ENCODE measurements at places on chromosomes 11 and 22.

DNA sequence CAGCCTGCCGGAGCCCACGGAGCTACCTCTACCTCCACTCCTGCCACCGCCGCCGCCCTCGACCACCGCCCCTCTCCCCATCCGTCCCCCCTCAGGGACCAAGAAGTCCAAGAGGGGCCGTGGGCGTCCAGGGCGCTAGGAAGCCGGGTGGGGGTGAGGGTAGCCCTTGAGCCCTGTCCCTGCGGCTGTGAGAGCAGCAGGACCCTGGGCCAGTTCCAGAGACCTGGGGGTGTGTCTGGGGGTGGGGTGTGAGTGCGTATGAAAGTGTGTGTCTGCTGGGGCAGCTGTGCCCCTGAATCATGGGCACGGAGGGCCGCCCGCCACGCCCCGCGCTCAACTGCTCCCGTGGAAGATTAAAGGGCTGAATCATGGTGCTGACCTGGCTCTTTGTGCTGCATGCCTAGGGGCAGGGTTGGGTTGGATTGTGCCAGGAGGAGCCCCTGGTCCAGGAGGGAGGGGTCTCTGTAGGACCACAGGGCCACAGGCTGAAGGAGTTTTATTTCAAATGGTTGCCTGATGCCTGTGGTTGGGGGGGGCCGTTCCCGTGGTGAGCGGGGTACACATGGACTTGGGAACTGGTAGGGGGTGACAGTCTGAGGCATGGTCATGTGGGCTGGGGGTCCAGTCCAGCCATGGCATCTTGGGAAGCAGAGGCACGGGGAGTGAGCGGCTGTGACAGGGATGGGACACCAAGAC is 2.3 kb downstream of the PTPRCAP start:
- DNase-seq: no peak

DNA sequence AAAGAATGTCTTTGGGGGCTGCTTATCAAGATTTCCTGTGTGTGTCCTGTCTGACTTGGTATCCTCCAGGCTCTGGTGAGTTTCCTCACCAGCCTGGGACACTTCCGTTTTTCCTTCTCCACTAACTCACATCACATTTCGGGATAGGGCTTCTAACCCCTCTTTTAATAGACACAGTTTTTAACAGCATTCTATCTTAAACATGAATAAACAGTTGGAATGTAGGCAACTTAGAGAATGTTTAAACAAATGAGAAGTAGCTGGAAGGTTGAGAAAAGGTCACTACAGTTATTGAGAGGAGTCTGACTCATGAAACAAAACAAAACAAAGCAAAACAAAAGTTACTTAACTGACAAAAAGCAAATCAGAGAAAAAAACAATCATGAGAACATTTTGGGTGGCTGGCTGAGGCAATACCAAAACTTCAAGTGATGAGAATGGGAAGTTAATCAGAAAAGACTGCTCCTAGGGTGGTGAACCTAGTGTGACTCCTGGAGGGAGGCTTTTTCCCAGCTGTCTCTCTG is 64.7 kb upstream of the CTSC start:
- DNase-seq: no peak

DNA sequence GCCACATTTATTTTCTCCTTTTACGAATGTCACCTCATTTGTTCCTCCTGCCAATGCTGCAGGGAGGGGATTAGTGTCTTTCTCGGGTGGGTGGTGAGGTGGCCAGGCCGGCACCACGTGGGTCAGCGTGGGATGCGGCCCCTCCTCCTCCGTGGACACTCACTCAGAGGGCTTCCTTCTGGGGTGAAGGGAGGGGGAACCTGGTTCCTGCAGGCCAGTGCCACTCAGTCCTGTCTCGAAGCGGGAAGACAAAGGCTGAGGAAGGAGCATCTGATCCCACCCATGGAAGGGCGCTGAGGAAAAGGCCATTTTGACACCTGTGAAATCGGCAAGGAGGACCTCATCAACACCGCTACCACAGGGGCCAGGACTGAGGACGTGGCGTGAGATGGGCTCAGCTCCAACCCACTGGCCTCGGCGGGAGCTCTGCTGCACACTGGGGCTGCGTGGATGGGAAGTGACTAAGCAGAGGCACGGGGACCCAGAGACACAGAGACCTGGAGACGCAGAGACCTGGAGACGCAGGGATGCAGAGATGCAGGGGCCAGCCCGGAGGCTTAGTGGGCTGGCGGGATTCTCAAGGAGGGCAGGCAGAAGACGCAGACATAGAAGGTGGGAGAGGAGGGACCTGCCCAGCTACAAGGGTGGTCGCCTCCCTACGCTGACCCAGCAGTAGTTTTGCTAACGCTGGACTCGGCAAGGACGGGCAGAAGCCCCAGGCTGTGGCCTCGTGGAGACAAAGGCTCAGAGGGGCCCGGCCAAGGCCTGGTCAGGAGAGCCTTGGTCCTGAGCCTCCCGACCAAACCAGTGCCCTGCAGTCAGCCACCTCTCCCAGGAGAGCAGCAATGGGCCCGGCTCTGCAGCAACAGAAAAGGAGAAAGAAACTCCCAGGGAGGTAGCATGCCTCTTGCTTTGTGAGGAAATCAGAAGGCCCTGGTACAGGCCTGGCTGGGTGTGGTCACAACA is 1071.2 kb downstream of the BRD1 start:
- no peak for DNase-seq

DNA sequence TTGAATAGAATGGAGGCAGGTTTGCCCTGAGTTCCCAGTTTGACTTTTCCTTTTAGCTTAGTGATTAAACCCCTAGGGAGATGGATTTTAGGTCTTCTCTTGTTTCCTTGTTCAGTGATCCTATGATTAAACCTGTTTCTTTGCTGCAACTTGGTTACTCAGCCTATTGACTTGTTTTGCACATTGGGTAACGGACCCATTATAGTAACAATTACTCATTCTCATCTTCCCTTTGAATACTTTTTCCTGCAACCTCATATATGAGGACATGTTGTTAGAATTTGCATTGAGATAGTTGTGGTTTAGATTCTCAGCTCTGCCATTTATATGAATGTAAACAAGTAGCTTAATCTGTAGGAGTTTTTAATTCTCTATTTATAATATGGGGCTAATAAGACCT is 489.2 kb upstream of the CNTN5 start:
- no peak for DNase-seq

DNA sequence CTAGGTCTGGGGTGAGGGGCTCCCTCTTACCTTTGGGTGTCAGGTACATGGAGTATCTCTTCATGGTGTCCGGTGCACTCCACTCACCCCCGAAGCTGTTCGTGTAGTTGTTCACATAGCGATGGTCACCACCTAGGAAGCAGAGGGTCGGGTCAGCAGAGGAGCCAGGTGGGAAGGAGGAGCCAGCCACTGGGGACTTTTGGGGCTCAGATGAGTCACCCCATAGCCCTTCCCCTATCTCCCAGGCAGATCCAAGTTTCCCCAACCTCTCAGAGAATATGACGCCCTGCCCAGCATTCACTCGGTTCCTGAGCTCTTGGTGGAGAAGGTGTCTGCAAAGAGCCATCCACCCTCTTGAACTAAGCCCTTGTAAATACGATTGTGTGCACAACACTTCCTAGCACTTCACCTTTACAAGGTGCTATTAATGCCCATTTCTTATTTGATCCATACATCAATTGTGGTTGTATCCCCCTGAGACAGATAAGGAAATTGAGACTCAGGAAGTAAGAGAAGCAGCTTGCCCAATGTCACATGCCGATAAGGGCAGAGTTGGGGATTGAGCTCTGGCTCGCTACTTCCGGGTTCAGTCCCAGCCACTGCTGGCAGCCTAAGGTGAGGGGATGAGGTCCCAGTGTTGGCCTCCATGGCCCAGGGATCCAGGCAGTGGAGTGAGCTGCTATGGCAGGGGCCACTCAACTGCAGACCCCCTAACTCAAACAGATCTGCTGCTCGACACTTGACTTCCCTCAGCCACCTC is 14.8 kb downstream of the TRIM29 start:
- DNase-seq: no peak
